ENCODE measurements at places on chromosomes 7 and 10.

DNA sequence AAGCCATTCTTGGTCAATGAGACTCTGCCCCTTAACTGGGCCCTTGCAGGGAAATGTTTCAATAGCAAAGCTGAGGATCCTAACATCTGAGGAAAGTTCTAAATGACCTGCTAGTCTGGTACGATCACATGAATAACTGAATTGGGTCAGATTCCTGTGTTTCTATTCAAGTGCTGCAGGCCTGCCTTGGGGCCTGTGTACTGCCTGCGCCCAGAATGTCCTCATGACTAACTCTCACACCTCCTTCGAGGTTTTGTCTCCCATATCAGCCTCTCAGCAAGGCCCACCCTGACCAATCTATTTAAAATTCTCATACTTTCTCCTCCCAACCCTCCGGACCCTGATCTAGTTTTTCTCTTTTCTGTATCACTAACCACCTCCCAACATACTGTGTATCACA is 4.4 kb downstream of the JAZF1 start:
- DNase-seq, result peak; percentile 61

- no peak for DNase-seq
Observed at GRCh38 chr7:5528071-5528814, 104.6 kb upstream of the TNRC18 start.

GRCh38 chr10:55476129-55476528 is 675.1 kb upstream of the PCDH15 start:
- DNase-seq, result no peak

- no peak for DNase-seq
Observed at GRCh38 chr7:90025771-90026170, 128.5 kb upstream of the STEAP1 start.

GRCh38 chr7:104652434-104652833 is 324.0 kb downstream of the LHFPL3 start:
- no peak for DNase-seq

GRCh38 chr10:79038841-79039201 is 29.9 kb upstream of the ZMIZ1 start:
- peak; percentile 75 for DNase-seq

- DNase-seq, result no peak
Observed at GRCh38 chr10:110444004-110444337, 53.7 kb upstream of the DUSP5 start.
